ENCODE measurements at places on chromosomes 6 and 20.

DNA sequence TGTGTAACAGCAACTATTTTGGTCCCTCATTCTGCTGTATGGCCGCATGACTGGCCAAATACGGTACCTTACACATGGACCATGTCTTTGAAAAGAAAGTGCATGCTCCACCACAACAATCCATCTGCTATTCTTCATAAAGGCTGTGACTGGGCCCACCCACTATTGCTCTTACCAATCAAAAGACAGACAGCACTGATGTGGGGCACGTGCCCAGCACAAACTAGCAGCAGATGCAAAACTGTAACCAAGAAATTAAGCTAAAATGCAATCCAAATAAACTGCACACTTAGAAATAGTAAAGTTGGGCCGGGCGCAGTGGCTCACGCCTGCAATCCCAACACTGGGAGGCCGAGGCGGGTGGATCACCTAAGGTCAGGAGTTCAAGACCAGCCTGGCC, 20.5 kb downstream of the MDN1 start:
- DNase-seq, result no peak

DNA sequence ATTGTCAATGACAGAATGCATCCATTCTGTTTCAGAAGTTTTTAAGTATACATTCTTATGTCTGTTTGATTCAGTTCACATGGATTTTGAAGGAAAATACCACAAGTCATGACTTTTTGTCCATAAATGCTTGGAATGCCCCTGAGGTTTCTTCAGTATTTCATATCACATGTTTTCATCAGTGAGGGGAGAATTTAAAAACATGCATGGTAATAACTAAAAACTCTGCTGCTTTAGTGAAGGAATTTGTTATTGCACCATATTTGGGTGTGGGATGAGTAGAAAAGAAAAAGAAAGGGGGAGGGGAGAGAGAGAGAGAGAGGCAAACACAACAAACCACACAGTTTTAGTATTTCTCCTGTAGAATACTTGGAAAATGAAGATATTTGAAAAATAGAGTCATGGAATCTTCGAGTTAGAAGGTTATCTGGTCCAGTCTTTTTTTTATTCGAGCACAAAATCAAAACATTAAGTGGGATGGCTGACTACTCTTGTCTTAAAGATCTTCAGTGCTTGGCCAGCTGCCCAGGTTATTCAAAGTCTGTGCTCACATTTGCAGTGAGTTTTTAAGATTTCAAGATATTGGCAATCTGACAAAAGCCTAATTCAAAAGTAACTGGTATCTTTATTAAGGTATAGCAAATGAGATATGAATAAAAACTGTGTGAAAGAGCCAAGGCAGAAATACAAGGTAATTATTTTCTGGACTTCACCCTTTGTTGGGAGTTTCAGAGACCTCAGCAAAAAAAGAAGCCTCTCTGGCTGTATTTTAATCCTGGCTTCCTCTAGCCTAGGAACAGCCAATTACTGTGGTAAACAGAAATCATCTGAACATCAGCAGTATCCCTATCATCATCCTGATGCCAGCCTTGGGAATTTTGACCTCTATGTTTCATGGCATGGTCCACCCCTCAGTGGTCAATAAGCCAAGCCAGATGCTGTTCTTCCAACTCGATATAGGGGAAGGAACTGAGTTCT, 687.9 kb upstream of the CITED2 start:
- no peak for DNase-seq

DNA sequence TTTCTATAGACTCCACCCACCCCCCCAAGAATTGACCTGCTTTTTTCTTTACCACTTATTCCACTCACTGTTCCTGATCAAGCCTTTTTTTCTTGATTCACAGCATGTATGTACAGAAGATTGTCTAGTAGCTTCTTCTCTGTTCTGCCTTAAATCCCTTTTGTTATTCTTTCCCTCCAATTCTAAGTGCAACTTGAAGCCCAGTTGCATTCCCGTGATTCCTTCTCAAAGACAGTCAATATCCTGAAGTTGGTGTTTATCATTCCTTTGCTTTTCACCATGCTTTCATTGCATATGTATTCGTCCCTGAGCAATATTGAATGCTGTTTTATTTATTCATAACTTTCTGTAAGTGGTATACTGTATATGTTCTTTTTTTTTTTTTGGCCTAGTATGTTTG, 21.0 kb downstream of the XRN2 start:
- DNase-seq, result no peak

DNA sequence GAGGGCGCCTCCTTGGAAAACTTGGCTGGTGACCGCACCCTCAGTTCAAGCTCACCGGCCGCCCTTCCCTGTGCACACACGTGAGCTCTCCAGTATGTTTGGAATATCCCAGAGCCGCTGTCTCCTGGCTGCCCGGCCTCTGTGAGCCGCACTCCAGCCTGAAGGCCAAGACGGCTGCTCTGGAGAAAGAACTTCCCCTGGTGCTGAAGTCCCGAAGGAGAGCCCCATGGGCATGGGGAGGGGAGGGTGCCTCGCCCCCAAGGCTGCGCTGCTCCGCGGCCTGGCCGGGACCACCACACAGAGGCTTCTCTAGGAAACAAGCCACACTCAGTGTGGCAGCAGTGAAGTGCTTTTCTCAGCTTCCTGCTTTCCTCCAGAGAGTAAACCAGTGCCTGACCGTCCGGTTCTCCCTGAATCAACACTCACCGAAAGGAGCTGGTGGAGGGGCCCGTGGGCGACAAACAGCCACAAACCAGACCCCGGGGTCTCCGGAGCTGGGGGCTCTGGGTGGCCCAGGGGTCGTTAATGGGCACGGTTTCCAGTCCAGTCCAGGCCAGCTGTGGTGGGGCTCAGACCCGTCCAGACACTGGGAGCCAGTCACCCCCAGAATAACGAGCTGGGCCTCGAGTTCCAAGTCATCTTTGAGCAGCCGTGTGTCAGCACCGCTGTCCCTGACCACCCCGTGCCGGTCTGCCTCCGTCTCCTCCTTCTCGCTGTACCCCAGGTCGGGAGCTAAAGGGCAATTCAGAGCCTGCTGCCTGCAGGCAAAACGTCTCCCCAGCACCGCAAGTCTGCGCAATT, 87.4 kb upstream of the BHLHE23 start:
- DNase-seq, result no peak

DNA sequence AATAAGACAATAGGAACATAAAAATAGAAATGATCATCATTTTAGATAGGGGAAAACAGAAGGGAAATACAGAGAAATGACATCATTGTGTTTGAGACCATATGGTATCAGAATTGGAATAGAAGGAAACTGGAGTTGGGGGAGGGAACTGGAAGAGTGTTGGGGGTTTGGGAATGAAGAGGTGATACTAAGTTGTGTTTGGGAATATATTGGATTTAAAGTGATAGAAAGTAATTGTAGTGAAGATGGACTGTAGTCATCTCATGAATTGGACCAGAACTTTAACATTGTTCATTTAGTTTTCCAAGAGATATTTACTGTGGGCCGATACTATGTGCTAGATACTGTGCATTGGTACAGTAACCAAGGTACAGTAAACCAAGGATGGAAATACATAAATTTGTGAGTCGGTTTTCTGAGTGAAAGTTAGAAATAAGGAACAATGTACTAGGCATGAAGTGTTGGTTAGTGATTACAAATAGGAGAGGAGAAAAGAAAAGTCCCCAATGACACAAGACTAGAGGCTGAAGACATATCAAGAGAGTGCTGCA, 32.3 kb downstream of the KCNQ5 start:
- DNase-seq, result no peak

DNA sequence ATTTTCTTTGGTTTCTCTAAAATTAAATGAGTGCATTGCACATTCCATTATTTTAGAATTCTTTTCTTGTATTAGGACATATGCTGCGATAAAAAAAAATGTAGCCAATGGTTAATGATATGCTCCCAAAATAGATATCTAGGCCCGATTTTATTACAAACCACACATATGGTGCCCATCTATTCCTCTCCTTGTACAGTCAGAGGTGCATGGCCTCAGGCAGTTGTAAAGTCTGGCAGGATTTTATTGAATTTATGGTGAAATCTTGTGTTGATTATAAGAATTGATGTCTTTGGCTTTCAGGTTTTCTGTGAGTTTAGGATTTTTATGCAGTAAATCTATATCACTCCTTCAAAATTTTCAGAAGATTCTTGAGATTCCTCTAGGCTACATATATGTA, 192.2 kb downstream of the RFPL4B start:
- DNase-seq, result no peak

- DNase-seq, result no peak
Measured at GRCh38 chr6:28974505-28974904, 30.6 kb downstream of the ZNF311 start.

DNA sequence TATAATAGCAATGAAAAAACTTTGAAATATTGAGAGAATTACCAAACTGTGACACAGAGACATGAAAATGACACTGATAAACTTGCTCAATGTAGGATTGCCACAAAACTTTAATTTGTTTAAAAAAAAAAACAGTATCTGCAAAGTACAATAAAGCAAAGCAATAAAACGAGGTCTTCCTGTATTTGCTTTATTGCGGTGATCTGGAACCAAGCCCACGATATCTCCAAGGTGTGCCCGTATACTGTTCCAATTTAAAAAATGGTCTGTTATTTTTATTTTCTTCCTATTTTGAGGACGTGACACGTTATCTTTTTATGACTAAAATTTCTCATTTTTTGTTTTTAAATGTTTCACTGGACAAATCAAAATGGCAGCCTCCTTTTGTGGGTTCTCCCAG, 25.5 kb downstream of the EYA2 start:
- DNase-seq, result no peak

DNA sequence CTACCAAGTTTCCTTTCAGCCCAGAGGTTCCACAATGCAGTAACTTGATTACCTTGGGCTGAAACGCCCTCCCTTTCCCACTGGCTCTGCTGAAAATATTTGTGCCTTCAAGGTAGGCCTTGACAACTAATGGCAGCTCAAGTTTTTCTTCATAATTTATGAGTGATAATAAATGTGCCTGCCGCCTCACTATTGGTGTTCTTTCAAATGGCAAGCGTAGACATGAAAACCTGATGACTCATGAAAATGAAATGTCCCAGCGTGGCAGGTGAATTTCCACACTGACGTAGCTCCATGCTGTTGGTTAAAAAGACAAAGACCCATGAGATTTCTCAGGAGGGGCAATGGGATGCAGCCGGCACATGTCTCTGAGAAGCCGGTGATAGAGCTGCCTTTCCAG, 107.2 kb upstream of the GGTLC1 start:
- DNase-seq, result no peak

- no peak for DNase-seq
Measured at GRCh38 chr6:30450909-30451841, 38.1 kb upstream of the HLA-E start.

- DNase-seq, result no peak
Measured at GRCh38 chr20:34472246-34472925, 43.8 kb upstream of the DYNLRB1 start.

DNA sequence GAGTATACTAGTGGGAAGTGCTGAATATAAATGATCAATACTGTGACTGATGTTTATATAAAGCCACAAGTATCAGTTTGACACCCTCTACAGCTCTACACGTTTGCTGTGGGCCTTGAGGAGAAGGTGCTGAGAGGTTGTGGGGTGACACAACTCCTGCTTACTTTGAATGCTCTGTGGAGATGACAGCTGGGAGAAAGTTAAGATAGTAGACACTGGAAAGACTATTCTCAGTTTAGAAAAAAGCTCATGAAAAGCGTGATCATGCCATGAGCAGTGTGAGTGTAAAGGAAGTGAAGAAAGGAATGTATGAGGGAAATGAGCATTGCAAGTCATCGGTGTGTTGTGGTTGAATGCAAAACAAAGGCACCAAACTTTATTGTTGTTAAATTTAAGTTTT, 215.8 kb downstream of the UTRN start:
- no peak for DNase-seq

DNA sequence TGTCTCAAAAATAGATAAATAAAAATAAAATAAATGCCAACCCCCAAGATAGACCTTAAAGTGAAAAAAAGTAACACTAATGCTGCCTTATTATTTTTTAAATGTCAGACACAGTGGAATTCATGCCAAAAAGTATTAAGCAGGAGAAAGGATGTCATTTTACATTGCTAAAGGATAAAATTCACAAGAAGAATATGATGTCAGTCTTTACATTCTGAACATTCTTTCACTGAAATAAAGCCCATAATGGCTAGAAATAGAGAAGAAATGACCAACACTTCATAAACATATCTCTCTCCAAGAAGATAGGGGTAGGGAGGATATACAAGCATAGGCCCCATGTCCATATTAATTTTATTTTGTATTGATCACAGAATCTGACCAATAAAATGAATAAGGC, 47.4 kb downstream of the SLC23A2 start:
- no peak for DNase-seq

- DNase-seq, result no peak
Measured at GRCh38 chr20:17783671-17784070, 83.9 kb downstream of the BANF2 start.

- DNase-seq, result no peak
Measured at GRCh38 chr6:4404415-4404814, 269.0 kb upstream of the ECI2 start.

DNA sequence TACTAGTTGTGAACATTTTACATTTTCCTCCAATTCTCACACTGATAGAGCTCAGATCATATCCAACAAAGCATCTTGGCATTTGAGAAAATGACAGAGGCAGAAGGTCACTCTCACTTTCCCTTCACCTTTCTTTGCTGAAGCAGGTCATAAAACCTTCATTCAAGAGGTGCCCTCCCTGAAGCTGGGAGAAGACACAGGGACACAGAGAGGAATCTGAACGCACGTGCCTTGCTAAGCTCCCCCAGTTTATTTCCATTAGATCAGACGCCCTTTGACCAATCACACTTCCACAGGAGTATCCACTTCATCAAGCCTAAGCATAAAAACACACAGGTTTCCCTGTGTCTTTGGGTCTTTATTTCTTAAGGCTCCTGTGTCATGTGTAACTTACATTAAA, 9.2 kb upstream of the MBOAT1 start:
- DNase-seq, result no peak

DNA sequence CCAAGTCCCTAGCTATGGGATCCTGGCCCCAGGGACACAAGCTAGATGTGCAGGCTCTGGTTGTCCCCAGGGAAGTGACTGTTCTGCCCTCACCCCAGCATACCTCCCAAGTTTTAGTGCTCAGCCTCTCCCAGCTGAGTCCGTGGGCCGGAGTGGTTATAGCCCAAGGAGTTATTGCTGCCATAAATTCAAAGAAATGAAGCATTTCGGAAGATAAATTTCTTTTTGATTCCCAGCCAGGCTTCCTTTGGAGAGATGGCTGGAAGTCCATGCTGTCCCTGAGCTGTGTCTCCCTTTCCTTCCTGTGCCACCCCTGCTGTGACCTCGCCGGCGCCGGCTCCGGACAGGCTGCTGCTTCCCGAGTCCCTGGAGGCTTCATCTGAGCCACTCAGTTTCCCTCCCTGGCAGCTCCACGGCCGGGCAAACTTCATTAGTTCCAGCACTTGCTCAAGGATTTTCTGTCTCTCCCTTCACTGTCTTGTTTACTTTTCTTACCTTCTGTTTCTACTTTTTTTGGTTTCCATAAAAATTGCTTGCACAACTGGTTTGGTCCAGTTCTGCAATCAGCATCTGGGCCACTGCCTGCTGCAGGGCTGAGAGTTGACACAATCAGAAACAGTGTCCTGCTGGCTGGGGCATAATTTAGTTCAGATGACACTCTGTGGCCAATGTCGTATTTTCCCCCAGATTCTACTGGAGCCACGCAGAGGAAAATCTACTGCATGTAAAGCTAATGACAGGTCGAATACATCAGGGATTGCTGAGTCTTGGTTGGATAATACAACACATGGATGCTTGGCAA, 225.5 kb downstream of the SYNDIG1 start:
- DNase-seq, result no peak
